ENCODE measurements at places on chromosomes 3 and 15.
A peak's percentile ranks its signal among the peaks of the same experiment; 100 is the strongest.

GRCh38 chr15:101397521-101398003, 91.9 kb downstream of the PCSK6 start:
- no peak for DNase-seq

GRCh38 chr3:179558742-179559364, 3.9 kb upstream of the ACTL6A start:
- no peak for DNase-seq

DNA sequence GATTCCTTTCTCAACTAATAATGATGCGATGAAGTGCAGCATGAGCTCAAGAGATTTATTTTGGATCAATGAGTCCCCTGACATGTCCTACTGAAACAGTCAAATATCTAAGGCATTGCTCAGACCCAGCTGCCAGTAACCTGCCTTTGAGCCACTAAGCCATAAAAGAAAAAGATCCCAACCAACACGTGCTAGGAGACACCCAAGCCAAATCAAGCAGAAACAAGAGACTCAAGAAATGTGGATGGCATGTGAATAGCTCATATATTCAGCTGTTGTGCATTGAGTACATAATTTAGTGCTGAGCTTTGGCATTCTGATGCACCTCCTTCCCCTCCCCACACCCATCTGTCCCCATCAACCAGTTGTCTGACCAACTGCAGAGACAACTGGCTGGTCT, 29.2 kb downstream of the GJD2 start:
- no peak for DNase-seq

GRCh38 chr15:84023636-84024035, 211.9 kb upstream of the GOLGA6L4 start:
- no peak for DNase-seq

GRCh38 chr3:65439641-65440284, 599.0 kb downstream of the MAGI1 start:
- DNase-seq = no peak

DNA sequence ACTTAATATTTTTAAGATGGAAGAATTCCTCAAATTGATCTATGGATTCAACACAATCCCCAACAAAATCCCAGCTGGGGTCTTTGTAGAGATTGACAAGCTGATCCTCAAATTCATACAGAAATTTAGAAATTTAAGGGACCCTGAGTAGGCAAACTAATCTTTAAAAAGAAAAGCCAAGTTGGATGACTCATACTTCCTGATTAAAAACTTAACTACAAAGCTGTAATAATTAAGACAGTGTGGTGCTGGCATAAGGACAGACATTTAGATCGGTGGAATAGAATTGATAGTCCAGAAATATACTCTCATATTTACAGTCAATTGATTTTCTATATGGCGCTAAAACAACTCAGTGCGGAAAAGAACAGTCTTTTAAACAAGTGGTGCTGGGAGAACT, 11.6 kb downstream of the FAM162A start:
- no peak for DNase-seq

GRCh38 chr3:189664311-189664710, 33.1 kb downstream of the TP63 start:
- no peak for DNase-seq

DNA sequence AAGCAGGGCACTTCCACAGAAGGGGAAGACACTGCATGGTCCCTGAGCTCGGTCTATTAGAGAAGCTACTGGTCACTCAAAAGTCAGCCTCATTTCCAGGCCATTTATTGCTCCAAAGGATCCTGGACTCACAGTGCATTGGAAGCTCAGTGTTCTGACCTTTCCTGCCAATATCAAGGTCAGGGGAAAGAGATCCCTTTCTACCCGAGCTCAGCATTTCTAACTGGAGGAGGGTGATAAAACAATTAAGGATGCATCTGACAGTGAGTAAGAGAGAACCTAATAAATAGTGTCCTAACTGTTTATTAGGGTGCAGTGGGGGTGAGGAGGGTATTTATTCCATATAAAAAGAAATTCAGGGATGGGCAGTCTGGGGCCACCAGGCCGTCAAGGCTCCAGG, 26.8 kb upstream of the INSYN1 start:
- DNase-seq = no peak

DNA sequence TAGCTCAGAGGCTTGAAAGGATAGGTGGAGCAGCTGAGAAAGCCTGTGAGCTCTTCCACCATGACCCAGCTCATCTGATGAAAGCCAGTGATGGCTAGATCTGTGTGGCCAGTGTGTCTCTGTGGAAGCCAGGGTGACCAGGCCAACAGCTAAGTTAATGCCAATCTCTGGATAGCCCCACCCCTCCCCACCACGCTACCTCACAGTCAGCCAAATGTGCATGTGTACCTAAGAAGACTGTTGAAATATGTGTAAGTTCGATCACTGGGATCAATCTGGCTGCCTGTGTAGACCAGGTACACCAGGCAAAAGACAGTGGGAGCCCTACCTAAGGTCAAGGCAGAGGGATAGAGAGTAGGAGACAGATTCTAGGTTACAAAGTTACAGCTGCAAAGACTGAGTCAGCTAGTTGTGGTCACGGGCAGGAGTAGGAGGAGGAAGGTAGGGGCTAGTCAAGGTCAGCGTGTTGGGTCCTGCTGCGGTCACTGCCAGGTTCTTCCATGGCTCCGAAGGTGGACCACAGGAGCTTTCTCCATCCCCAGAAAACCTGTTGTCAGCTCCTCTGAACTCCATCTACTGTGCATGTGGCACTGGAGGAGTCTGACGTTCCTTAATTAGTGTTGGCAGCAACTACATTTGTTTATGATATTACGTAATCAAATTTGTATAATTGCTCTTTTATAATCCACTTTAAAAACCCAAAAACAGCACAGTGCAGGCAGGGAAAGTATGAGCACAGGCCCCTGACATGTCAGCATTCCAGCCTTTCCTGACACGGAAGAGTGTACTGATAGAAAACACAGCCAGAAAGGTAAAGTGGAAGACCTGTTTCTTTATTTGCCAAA, 318.0 kb downstream of the CLSTN2 start:
- no peak for DNase-seq

- peak; percentile 64 for DNase-seq
These were observed 694 bp downstream of the ABTB1 start for GRCh38 chr3:127673191-127674100.

DNA sequence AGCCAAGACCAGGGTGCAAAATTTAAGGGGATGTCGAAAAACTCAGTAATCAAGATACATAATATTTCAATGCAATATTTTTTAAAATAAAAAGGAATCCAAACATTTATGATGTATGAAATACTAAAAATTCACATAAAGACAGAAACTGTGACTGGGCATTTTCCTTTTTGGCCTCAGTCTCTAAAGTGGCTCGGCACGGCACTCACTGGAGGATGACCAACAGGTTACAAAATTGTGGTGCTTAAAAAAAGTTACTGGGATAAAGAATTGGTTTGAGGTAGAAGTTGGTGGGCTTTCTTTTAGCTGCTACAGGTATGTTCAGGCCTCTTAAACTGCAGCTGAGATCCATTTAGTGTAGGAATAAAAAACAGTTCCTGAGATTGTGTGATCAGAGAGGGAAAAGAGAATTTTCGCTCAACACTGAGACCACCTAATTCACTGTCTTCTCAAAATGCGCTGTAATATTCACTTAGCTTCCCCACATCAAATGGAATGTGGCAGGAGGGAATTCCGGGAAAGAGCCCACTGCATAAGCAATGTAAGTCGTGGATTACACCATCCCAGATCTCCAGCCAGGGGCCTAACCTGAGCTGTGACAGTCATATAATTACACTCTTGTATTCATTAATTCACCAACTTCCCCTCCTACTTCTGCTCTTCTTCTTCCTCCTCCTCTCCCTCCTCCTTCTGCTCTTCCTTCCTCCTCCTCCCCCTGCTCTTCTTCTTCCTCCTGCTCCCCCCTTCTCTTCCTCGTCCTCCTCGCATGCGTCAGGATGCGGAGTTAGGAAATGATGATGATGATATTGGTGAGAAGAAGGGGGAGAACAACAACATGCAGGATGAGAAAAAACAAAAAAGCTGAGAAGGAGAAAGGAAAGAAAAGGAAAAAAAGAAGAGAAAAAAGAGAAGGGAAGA, 45.9 kb downstream of the HES1 start:
- no peak for DNase-seq

- no peak for DNase-seq
These were observed 13.2 kb downstream of the SMAD6 start for GRCh38 chr15:66715181-66715624.

DNA sequence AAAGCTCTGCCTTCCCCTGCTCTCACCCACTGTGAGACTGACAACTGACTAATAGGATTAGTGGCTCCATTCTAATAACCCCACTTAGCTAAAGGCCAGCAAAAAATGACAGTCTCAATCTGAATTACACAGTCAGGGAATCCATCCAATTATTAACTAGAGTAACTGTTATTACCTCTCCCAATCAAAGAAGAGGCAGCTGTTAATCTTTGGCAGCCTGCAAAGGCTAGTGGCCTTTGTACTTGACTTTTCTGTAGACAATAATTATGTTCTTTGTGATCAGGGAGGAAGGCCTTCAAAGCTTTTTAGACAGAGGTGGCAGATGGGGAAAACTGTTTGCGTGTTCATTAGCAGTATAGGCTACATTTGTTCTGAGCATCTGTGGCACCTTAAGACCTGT, 177.7 kb downstream of the ISL2 start:
- DNase-seq = no peak

DNA sequence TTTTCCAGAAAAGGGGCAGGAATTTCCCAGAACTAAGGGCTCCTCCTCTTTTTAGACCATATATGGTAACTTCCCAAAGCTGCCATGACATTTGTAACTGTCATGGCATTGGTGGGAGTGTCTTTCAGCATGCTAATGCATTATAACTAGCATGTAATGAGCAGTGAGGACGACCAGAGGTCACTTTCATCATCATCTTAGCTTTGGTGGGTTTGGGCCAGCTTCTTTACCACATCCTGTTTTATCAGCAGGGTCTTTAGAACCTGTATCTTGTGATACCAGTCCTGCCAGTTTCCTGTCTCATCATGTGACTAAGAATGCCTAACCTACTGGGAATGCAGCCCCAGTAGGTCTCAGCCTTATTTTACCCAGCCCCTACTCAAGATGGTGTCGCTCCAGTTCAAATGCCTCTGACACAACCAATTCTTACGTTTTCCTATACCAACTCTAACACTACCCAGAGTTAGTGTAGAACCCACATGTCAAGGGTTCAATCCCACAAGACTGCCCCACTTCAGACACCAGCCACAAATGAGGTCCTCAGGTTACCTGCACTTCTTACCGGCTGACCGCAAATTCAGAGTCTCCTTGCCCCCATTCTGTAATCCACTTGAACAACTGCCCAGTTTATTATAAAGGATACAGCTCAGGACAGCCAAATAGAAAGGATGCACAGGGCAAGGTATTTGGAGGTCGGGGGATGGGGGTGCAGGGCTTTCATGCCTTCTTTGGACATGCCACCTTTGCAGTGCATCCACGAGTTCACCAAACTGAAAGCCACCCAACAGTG, 17.7 kb downstream of the FOXB1 start:
- DNase-seq = no peak

DNA sequence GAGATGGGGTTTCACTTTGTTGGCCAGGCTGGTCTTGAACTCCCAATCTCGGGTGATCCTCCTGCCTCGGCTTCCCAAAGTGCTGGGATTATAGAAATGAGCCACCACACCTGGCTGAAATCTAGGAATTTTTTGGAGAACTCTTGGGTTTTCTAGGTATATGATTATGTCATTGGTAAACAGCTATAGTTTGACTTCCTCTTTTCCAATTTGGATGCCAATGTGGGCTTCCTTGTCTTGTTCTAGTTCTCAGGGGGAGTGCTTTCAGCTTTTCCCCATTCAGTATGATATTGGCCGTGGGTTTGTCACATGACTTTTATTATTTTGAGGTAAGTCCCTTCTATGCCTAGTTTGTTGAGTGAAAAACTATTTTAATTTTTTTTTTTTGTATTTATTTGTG, 17.9 kb downstream of the KCNMB3 start:
- DNase-seq = no peak

- DNase-seq = peak; percentile 16
These were observed 21.2 kb downstream of the ALS2CL start for GRCh38 chr3:46672349-46672695.
